ENCODE measurements at places on chromosomes 2 and 18.

GRCh38 chr18:46754188-46754587, 2.7 kb downstream of the ST8SIA5 start:
- DNase-seq = no peak

DNA sequence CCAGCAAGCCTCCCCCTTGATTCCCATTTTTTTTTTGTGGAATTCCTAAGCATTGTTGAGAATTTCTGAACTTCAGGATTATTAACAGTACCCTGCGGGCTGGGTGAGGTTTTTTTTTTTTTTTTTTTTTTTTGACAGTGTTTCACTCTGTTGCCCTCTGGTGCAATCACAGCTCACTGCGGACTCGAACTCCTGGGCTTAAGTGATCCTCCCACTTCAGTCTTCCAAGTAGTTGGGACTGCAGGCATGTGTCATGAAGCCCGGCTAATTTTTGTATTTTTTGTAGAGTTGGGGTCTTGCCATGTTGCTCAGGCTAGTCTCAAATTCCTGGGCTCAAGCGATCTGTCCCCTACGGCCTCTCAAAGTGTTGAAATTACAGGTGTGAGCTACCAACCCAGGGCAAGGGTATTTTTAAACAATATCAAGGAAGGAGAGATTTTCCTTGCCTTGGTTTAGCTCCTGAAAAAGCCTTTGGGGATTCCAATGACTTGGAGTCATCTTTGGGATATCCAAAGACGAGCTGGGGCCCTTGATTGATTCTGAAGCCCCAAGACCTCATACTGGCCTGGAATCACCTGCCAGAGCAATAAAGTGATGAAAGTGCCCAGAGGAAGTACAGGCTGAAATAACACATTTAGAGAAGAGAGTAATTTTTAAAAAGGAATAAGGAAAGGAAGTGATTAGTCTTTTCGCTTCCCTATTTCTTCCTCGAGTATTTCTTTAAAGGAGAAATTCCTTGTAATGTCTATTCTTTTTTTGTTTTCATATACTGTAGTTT, 240.2 kb downstream of the TGIF1 start:
- DNase-seq = no peak

DNA sequence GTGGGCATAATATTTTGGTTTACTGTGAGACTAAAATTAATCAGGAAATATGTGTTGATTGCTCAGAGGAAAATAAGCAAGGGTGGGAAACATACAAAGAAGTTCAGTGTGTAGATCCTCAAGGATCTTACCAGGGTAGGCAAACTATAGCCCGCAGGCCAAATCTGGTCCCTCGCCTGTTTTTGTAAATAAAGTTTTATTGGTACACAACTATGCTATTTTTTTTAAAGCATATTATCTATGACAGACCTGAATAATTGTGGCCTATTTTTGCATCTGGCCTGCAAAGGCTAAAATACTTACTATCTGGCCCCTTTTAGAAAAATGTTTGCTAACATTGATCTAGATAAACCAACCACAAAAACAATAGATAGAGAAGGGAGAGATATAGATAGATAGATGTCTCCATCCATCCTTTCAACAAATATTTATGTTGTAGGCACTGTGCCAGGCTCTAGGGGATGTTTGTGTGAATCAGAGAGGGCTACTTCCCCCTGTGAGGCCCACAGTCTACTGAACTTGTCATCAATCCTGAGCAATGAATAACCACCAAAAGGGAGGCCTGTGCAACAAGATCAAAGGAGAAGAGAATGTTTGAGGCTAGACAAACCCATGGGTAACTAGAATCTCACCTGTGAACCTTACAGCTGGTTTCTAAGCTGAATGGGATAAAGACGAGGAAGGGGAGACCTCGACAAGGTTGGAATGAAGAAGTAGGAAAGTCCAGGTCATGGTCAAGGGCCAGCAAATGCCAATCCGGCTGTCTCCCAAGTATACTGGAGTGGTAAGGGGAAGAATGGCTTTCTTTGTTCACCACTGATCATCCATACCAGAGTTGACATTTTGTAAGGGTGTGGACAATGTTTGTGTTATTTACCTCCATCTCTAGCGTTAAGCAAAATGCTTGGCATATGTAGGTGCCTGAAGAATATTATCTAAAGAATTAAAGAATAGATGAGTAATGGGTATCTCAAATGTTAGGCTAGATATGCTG, 23.6 kb downstream of the ALPK2 start:
- DNase-seq = no peak

DNA sequence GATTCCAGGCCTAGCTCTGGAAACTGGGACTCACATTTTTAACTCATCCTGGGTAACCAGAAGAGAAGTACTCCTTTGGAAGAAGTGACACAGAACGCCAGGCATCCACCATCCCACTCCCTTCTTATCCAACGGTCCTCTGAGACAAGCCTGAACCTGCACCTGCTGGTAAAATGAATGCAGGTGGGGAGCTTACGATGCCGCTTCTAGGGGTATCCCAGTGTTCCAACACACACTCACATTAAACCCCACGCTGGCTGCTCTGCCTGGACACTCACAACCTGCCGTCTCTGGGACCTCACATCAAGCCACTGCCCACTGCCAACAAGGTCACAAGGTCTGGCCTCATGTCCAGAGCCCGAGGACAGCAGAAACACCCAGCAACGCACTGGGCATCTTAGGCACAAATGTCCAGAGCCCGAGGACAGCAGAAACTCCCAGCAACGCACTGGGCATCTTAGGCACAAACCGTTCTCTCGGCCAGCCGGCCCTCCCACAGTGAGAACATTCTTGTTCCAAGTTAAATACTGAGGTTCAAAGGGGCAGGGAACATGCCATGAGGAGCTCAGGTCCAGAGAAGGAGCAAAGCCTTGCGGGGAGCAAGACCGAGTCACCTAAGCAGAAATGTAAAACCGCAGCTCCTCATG, 9.9 kb downstream of the SLC66A2 start:
- DNase-seq = no peak

- no peak for DNase-seq
These were observed 10.2 kb downstream of the GPAT2 start for GRCh38 chr2:96024336-96025193.

GRCh38 chr18:63909870-63910269, 2.1 kb downstream of the SERPINB10 start:
- DNase-seq = no peak
